Gastroesophageal sphincter (tissue), 4 donors: ENCODE measurements at places on chromosomes 5 and 9. TPM values are rescaled to one million over a fixed set of nuclear protein-coding genes. Genes with fewer than 3 reads are reported as not detected.

The CCDC192 gene
- not detected for total RNA-seq

The PCA3 gene
- 0.27 TPM for total RNA-seq

GRCh38 chr9:98249771-98250170 lies 5.7 kb downstream of the TBC1D2 start:
- H3K36me3 ChIP-seq, result peaks cover 34% of the 10 kb centered on the region
- no peak overlapping the region for H3K4me3 ChIP-seq
- no peaks in the 10 kb centered on the region for H3K4me1 ChIP-seq
- H3K27ac ChIP-seq, result no peak overlapping the region

GRCh38 chr5:11289208-11289607 lies 528.2 kb upstream of the DAP start:
- H3K36me3 ChIP-seq, result no peaks in the 10 kb centered on the region
- no peak overlapping the region for H3K4me3 ChIP-seq
- H3K27me3 ChIP-seq, result no peaks in the 10 kb centered on the region
- H3K27ac ChIP-seq, result no peak overlapping the region

GRCh38 chr9:15377625-15378540 lies 44.8 kb upstream of the SNAPC3 start:
- peaks cover 5% of the 10 kb centered on the region for H3K4me1 ChIP-seq
- H3K4me3 ChIP-seq, result no peak overlapping the region
- ATAC-seq, result peak; percentile 46
- H3K27ac ChIP-seq, result peak overlapping the region; percentile 0

DNA sequence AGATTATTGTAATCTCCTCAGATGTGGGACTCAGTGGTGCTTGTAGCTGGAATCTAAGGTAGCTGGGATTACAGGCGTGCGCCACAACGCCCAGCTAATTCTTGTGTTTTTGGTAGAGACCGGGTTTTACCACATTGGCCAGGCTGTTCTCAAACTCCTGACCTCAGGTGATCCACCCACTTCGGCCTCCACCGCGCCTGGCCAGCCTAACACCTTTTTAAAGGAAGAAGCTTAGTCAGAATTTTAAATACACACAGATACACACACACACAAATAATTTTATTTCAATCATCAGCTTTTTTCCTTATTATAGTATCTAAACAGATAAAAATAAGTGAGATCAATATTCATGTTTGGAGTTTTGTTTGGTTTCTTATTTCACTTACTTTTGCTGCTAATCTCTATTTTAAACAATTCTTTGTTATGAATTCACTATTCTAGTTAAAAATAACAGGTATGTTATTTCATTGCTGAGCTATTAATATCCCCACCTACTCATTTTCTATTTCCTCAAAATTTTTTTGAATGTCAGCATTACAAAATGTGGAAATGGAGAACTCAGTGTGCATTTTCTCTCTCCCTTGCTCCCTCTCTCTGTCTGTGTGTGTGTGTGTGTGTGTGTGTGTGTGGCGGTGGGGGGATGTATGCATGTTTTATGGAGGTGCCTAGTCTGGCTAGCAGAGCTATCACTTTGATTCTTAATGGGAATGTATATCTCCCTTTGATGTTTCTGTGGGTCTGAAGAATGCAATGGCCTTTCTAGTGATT lies 960.6 kb upstream of the DMAC1 start:
- H3K27me3 ChIP-seq, result no peaks in the 10 kb centered on the region
- H3K36me3 ChIP-seq, result no peaks in the 10 kb centered on the region
- H3K27ac ChIP-seq, result no peak overlapping the region
- no peak for ATAC-seq
- no peak overlapping the region for H3K4me3 ChIP-seq
- H3K4me1 ChIP-seq, result no peaks in the 10 kb centered on the region

- no peaks in the 10 kb centered on the region for H3K4me1 ChIP-seq
- H3K36me3 ChIP-seq, result no peaks in the 10 kb centered on the region
- no peak for ATAC-seq
These were observed 77.9 kb downstream of the SLCO4C1 start for GRCh38 chr5:102218159-102218558.
